ENCODE measurements at places on chromosomes 5 and 9. TPM values are rescaled to one million over a fixed set of nuclear protein-coding genes. Genes with fewer than 3 reads are reported as not detected.

The PALM2AKAP2 gene
- total RNA-seq: 20.4 TPM

The HEMGN gene
- not detected for total RNA-seq

The TCERG1 gene
- 47.4 TPM for total RNA-seq

DNA sequence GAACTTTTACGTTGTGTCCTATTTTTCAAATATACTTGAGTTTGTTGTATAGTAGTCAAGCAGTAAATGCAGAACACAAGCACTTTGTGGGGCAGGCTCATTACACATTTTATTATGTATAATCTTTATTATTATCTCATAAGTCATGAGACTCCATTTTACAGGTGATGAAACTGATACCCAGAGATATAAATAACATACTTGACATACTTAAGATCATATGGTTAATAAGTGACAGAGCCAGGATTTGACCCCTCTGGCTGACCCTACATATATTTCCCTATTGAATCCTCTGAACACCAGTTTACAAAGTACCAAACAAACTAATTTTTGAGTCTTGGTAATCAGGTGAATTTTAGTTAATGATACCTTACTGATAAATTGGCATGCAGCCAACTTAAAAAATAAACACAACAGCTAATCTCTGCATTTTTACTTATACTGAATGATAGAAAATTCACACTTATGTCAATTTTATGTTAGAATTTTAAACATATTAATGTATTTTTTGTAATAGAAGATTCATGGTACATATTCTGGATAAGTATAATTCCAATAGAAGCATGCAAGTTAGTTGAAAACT, 305.0 kb upstream of the MEF2C start:
- no peak for DNase-seq

DNA sequence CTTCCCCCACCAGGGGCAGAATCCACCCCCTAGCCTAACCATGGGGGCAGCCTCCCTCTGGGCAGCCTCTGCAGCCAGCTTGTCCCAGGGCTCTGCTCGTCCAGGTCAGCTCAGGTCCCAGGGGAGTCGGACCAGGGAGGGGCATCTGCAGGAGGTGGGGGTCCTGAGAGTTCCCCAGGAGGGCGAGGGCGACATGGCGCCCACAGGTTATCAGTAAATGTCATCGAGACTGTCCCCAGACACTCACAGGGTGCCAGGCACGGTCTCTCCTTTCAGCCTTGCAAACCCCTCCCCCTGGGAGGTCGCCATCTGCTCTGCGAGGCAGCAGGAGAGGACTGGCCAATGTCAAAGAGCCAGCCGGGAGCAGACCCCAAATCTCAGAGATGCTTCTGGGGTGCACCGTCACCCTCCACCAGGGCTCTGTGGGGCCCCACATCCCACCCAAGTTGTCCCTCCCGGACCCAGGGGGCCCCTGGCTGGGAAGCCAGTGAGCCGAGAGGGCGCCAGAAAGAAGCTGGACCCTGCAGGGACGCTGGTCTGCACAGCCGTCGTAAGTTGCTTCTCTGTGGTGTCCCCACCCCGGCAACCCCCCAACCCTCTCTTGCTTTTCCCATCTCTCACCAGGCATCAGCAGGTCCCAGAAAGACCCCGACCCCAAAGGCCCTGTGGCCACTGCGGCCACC, 69.3 kb downstream of the NTNG2 start:
- DNase-seq: no peak

- peak; percentile 72 for DNase-seq
Observed at GRCh38 chr9:82334286-82334685, 345.7 kb downstream of the SPATA31D1 start.

- DNase-seq: peak; percentile 69
Observed at GRCh38 chr5:95846554-95847260, 24.2 kb upstream of the GLRX start.
